Liver (tissue), 10 donors: ENCODE measurements at places on chromosomes 2 and 18. TPM values are rescaled to one million over a fixed set of nuclear protein-coding genes. Genes with fewer than 3 reads are reported as not detected.

GRCh38 chr2:86225581-86225980 is 26.3 kb downstream of the MRPL35 start:
- no peak for DNase-seq

The LRP1B gene
- total RNA-seq: 0.08 TPM

- no peak for DNase-seq
Observed at GRCh38 chr2:26670171-26670570, 22.4 kb upstream of the KCNK3 start.

DNA sequence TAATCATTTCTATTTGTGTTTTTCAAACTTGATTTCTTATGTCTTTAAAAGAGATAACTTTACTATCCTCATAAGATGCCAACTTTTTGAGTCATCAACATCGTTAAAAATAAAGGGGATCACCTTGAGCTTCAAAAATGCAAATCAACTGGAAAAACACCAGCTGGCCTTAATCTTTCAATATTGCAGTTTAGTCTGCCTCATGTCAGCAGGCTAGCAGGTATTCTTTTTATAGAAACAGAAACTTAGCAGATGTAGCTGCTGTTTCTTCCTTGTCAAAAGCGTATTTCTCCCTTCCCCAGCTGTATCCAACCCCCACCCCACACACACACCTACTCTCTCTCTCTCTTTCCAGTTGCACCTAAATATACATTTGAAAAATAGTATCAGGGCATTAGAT is 154.1 kb upstream of the ZNF804A start:
- DNase-seq: no peak

DNA sequence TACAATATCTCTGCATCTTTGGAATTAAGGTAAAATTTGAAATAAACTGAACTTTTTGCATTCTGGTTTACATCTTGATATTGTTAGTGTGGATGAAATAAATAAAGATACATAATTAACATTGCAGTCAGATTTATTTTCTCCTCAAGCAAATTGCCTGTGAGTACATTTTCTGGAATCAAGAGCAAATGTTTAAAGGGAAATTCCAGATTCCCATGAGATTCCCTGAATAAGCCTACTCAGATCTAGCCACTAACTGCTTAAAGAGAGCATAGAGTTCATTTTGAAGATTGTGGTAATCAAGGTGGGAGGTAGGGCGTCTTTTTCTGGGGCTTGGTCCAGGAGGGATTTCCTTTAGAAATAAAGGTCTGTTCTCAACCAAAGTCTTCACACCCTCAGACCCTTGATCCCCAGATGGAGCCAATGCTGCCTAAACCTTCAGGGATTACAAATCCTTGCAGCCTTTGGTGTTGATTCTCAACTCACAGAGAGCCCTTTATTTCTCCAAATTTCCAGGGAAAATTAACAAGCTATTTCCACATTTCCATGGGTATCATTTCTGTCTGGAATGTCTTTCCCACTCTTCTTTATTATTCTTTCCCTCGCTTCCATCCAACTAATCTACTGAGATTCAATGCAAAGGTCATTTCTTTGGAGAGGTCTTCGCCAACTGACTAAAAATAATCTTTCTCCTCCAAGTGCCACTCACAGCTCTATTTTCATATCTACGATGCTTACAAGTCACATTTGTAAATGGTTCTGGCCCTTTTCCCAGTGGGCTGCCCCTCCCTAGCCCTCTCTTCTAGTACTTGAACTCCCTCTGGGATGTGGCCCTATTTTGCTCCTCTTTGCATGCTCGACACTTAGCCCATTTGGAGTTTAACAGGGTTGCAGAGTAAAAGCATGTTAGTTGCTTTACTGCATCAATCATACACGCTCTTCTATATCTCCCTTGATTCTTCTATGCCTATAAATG is 79.8 kb upstream of the SPATS2L start:
- DNase-seq: no peak

DNA sequence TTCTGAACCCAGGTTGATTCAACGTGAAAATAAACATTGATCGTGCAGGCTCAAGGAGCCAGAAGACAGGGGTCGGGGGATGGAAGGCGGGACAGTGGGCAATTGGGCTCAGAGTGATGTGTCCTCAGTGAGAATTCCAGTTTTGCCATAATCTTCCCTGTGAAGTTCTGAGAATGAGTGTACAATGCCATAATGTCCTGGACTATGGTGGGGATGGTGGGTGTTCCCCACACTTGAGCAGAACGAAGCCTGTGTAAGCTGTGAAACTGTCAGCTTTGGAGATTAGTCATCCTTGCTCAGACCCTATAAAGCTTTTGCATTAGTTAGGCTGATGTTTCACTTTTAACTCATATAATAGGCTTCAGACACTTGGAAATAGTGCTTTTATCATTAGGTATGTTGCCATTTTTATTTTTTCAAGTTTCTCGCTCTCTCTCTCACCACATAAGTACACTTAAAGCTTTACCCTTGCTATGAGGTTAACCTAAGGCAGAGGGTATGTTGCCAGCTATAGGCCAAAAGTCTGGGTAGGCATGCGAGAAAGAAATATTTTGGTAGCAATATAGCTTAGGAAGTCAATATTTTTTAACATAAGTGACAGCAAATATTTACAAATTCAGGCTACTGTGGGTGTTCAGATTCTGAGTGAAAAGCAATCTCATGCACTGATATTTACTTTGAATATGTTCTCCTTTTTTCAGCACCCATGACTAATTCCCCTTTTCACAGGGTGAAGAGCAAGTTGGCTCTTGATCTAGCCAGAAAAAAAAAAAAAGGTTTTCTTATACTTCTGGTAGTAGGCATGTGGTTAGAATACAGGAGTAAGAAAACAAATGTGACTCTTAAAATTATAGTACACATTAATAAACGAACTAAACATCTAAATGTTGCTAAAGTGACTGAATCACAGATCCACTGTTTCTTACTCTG is 47.2 kb downstream of the CDC42EP3 start:
- no peak for DNase-seq

- no peak for DNase-seq
Observed at GRCh38 chr2:158923641-158924040, 44.8 kb upstream of the TANC1 start.

DNA sequence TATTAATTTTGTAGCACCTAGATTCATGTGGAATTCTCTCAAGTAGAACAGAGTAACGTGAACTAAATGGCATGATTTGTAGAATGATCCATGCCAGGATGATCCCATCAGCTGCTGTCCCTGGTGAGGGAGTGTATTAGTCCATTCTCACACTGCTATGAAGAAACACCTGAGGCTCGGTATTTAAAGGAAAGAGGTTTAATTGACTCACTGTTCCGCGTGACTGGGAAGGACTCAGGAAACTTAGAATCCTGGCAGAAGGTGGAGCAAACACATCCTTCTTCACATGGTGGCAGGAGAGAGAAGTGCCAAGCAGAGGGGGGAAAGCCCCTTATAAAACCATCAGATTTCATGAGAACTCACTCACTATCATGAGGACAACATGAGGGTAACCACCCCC is 312.6 kb downstream of the PTPRM start:
- DNase-seq: no peak

The AOX1 gene
- total RNA-seq: 9.9 TPM

The HOXD8 gene
- 0.08 TPM for total RNA-seq

DNA sequence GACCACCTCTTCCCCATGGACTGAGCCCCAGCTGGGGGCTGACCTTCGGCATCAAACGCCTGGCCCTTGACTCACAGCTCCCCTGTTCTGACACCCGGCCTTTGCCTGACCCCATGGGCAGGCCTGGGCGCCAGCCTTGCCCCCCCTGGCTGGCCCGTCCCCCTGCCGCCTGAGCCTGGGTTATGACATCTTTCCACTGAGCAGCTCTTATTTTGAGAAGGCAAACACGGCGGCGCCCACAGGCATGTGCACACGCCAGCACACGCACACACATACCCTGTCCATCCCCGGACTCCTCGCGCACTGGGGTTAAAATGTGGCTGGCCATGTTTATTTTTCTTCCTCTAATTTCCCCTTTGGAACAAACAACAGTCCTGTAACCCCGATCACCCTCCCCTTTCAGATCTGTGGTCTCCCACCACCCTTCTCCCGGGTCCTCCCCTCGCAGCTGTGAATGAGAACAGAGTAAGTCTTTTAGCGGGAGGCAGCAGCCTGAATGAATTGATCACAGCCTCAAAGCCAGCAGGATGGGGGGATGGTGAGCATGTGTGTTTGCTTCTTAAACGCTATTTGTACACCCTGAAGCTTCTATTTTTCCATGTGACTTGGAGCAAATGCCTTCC is 11.8 kb upstream of the ATOH8 start:
- no peak for DNase-seq

GRCh38 chr18:66510357-66511045 is 93.4 kb downstream of the CDH19 start:
- no peak for DNase-seq

The NCKAP5 gene
- total RNA-seq: 2.8 TPM

The CCL20 gene
- total RNA-seq: 1.0 TPM

The LINC00305 gene
- total RNA-seq: 0.84 TPM

DNA sequence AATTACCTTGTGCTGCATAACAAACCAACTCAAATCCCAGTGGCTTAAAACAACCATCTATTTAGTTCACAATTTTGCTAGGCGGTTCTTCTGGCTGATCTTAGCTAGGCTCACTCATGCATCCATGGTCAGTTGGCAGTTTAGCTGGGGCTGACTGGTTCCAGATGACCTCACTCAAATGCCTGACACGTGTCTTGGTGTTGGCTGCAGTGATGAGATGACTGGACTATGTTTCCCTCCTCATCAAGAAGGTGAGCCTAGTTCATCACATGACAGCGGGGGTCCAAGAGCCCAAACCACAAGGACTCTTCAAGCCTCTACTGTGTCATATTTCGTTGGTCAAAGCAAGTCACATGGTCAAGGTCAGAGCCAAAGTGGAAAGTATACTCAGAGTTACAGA is 42.7 kb upstream of the ACTR3 start:
- no peak for DNase-seq

- no peak for DNase-seq
Observed at GRCh38 chr18:79460481-79461300, 65.0 kb downstream of the NFATC1 start.

The POTEI gene
- not detected for total RNA-seq

- no peak for DNase-seq
Observed at GRCh38 chr18:79664525-79665125, 15.0 kb upstream of the CTDP1 start.
